Stimulated activated CD4-positive, alpha-beta T cell treated with anti-CD3 and anti-CD28 coated beads, Interleukin-1b, Interleukin-23, amount 100 ng/mL, for 1 hour (primary cell): ENCODE measurements at places on chromosomes 5 and 9.

GRCh38 chr9:42378418-42378815 is 195.0 kb downstream of the SPATA31A6 start:
- DNase-seq, result no peak

- DNase-seq, result no peak
Measured at GRCh38 chr5:115366223-115366622, 69.8 kb upstream of the CCDC112 start.

GRCh38 chr5:1304033-1304432 is 9.2 kb upstream of the TERT start:
- no peak for DNase-seq

DNA sequence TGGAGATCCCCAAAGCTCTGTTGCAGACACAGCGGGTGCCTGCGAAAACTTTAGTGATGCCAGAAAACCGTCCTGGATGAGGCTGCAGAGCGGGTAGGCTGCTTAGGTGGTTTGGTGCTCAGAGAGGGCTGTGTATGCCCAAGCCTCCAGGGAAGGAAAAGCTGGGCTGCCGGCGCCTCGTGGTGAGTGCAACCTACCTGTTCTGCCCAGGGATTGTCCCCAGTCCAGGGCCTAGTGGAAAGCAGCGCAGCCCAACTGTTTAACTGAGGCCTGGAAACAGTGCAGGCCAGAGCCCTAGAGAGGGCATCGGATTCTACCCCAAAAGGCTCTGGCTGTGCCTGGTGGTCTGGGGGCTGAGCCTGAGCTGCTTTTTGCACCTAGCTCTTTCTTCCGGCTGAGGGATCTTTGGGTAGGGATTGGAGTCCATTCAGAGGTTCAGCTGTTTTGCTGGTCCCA is 2.8 kb downstream of the LMX1B start:
- no peak for DNase-seq
